Activated naive CD8-positive, alpha-beta T cell treated with anti-CD3 and anti-CD28 coated beads for 36 hours (primary cell): ENCODE measurements at places on chromosomes 13 and 19. TPM values are rescaled to one million over a fixed set of nuclear protein-coding genes. Genes with fewer than 3 reads are reported as not detected.

Gene PSG1
- not detected for total RNA-seq

Gene CARM1
- total RNA-seq: 85.0 TPM

Gene PTGER1
- 0.40 TPM for total RNA-seq

Gene CYP2A6
- not detected for total RNA-seq

Gene BCKDHA
- 21.3 TPM for total RNA-seq

Gene SYT3
- 1.4 TPM for total RNA-seq

DNA sequence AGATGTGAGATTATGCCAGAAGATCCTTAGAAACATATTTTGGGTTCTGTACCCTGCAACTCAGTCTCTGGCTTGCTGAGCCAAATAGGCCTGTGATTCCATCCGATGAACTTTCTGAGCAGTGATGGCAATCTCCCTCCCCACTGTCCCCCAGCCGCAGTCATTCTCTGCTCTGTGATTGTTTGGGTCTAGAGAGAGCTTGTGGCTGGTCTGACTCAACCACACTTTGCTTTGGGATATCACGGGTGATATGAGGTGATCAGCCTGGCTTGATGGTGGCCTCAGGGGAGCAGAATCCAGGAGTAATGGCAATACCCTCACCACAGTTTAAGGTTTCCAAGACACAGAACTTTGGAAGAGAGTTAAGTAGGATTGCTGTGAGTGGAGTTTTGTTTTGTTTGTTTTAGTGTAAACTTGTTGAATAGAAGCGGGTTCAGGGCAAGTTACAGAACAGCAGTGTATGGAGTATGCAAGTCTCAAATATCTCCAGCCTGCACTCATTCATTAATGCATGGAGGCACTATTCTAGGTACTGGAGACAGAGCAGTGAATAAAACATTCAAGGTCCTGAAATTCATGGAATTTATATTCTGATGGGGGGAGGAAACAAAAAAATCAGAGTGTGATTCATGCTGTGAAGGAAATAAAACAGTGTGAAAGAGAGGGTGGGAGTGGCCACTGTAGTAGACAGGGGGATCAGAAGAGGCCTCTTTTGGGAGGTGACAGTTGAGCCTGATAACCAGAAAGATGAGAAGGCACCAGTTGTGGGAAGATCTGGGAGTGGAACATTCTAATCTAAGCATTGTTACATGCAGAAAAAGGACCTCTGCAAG lies 5.3 kb downstream of the SAMD4B start:
- DNase-seq: no peak

DNA sequence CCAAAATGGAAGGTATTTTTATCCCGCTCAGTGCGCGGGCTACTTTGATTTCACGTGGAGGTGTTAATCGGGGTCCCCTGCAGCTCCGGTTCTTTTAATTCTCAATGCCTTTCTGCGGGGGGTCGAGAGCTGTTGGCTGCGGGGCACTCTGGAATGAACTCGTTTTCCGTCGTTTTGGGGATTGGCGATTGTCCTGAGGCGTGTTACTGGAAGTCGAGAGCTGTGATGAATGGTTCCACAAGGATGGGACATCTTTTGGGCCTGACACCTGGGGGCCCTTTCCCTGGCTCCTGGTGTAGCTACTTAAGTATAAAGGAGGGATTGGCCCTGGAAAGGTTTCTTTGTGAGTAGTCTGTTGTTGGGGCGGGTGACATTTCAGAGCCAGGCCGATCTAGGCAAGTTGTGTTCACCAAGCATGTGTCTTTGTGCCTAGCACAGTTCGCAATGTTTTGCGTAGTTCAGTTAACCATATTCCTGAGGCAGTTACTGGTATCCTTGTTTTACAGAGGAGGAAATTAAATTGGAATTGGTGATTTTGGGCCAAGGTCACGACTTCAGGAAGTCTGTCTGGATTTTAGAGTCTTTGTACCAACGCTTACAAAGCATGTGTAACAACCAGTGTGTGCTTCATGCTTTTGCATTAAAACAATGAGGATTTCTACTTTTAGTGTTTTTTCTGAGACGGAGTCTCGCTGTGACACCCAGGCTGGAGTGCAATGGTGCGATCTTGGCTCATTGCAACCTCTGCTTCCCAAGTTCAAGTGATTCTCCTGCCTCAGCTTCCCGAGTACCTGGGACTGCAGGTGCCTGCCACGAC lies 846 bp downstream of the RPL13A start:
- DNase-seq: no peak

- DNase-seq: peak; percentile 97
These were observed 10.7 kb downstream of the SPACA6 start for GRCh38 chr19:51703575-51704515.

DNA sequence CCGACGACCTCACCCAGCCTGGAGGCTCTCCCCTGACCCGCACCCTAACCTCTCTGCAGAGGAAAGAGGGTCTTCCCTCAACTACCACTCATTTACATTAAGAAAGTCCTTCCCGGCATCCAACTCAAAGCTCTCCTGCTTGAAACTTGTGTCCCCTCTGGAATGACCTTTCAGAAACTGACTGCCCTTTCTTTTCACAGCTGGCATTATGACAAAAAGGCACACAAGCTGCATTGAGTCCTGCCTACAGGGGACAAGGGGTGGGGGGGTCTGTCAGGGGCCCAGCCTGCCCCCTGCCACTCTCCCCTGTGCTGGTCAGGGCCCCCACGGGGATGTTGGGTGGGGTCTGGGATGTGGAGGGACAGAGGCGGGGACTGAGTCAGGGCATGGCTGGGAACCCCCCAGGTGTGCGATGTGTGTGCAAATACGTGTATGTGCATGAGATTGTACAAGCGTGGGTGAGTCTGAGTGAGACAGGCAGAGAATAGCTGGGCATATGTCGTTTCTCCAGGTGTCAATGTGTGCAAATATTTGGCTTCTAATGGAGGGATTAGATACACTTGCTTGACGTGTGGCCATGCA lies 2.0 kb downstream of the COL5A3 start:
- no peak for DNase-seq

DNA sequence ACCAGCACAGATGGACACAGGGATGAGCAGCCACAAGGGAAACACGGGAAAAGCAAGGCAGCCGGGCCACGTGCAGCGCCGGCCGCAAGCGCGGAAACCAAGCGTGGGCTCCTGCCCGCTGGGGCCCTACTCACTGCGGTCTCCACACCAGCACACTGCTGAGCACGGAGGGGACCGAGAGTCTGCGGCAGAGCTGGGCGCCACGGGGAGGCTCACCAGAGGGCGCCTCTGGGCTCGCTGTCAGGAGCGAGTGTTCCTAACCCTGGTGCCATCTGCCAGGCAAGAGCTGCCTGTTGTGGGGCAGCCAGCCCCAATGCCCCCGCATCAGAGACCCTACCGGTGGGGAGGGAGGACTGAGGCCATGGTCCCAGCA lies 26.5 kb downstream of the MPND start:
- peak; percentile 85 for DNase-seq

GRCh38 chr19:27824108-27824507 lies 1388.8 kb downstream of the UQCRFS1 start:
- DNase-seq: no peak

- no peak for DNase-seq
These were observed 327.1 kb downstream of the RFC3 start for GRCh38 chr13:34145061-34145460.

GRCh38 chr19:29401712-29402421 lies 123.9 kb upstream of the VSTM2B start:
- DNase-seq: no peak

DNA sequence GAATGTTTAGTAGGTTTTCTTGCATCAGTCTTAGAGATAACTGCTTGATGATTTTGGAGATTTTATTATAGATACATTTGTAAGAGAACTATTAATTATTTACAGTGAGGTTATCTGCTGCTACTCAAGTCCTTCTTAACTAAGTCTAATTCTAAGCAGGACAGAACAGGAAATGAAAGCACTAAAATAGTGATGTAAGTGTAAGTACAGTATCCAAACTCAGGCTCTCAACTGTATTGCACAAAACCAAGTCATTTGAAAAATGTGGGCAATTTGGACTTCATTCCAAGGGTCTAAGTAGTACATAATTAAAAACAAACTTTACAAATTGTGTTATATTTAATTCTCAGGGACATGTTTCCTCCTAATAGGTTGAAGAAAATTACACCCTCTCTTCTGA lies 417.1 kb downstream of the ITGBL1 start:
- no peak for DNase-seq

GRCh38 chr13:64482373-64482772 lies 2747.8 kb downstream of the PCDH9 start:
- DNase-seq: no peak

DNA sequence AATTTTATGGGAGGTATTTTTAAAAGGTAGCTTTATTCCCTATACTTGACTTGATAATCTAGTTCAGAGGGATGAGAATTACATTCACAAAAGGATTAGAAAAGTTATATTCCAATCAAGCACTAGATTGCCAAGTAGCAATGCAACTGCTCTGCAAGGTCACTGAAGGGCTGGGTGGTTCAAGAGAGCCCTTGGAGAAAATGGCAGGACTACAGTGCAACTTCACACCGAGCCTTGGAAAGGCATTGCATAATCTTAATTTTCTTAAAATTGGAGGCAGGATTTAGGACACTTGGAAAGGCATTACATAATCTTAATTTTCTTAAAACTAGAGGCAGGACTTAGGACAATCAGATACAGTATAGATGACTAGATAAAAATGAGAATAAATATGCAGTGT lies 315.9 kb downstream of the DCT start:
- no peak for DNase-seq

- no peak for DNase-seq
These were observed 939 bp upstream of the RANBP3 start for GRCh38 chr19:5978606-5979552.

DNA sequence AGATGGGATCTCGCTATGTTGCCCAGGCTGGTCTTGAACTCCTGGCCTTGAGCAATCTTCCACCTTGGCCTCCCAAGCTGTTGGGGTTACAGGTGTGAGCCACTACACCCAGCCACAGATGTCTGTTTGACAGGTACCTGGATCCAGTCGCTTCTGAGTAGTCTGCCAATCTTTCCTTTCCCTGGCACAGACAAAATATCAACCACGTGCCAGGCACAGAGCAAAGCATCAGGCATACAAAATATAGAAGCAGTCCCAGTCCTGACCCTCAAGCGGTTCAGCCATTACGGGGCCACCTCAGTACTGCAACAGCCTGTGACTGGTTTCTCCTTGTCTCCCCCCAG lies 3.8 kb downstream of the ELAVL1 start:
- no peak for DNase-seq

GRCh38 chr19:49486710-49487276 lies 615 bp upstream of the RPL13A start:
- no peak for DNase-seq

DNA sequence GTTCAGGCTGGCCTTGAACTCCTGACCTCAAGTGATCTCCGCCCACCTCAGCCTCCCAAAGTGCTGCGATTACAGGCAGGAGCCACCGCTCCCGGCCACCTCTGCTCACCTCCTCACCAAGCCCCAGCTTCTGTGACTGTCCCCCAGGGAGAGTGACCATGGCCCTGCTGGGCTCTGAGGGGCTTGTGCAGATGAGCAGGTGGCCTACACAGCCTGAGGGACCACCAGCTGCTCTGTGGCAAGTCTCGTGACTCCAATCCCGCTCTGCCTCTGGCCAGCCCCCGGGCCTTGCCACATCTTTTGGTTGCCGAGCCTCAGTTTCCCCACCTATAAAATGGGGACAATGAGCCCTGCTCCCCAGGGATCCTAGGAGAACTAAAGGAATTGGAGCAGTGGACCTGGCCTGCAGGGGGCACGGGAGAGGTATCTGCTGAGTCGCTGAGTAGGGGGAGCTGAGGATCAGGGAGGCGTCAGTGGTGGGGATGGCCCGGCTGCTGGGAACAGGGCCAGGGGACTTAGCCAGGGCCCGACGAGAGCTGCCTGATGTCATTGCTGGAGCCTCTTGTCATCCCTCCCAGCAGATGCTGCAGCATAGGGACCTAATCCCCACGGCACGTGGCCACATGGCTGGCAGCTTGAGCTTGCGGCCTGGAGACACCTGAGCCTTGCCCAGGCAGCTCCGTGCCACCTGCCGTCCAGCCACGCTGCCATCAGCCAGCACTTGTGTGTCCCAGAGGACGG lies 74.7 kb downstream of the GADD45B start:
- no peak for DNase-seq

- DNase-seq: no peak
These were observed 155.1 kb downstream of the GGACT start for GRCh38 chr13:100433475-100433874.

DNA sequence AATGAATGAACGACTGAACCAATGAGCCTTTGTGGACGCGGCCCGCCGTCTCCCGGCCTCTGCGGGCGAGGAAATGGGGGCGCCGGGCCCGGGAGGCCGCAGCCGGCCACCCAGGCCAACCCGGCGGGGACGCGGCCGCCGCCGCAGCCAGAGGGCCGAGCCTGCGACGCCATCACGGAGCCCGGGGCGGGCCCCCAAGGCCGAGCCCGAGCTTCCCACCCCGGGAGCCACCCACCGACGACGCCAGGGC lies 216 bp downstream of the SUGP2 start:
- no peak for DNase-seq

DNA sequence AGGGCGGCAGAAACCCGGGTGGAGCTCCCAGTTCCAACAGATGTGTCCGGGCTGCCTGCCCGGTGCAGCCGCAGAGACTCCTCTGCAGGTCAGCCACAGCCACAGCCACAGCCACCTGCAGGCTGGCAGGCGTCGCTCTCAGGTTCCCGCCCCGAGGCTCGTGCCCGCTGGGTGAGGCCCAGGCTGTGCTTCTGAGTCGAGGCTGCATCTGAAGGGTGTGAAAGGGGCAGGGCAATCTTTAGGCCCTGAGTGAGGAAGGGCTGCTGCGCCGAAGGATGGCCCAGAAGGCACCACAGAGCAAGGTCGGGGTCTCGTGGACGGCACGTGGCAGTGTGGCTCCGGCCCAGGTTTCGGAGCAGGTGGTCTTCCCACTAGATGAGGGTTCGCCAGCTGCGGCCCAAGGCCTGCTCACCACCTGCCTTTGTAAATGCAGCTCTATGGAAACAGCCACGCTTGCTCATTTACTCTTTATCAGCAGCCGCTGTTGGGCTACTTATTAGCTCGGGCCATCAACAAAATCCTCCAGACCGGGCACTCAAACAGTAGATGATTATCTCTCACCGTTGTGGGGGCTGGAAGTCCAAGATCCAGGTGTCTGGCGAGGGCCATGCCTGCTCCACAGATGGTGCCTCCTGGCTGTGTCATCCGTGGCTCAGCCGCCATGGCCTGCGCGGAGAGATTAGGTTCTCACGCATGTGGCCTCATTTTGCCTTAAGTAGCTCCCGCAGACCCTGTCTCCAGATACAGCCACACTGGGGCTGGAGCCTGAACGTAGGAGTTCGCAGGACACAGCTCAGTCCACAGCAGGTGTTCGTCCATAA lies 40.3 kb upstream of the TFDP1 start:
- no peak for DNase-seq
